ENCODE measurements at places on chromosomes 3 and 15.
A peak's percentile ranks its signal among the peaks of the same experiment; 100 is the strongest.

DNA sequence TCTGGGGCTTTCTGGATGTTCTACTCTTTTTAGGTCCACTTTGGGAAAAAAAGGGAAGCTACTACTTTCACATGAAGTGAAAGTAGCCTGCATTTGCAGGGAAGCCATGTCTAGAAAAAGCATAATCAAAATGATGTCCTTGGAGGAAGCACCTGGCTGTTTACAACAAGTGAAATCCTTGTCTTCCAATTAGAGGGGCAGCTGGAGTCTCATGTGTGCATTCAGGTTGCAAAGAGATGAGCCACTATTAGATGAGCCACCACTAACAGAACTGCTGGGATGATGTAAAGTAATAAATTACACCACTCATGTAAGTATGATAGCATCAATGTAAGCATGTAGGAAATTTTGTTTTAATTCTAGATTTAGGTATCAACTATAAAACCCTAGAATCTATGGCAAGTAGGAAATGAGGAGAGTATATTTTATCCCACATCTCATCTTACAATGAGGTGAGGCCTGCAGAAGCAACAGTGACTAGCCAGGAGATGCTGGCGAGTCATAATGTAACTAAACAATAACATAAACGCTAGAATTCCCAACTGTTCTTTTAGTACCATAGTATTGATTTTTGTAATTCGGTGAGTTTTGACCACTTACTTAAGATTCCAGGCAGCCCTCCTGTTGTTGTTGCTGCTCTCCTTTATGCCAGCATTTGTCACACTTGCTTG is 75.9 kb downstream of the TMEM108 start:
- DNase-seq, result no peak

GRCh38 chr15:91983729-91984340 is 130.3 kb downstream of the SLCO3A1 start:
- no peak for DNase-seq

- DNase-seq, result no peak
Observed at GRCh38 chr15:78418686-78419085, 19.3 kb upstream of the IREB2 start.

- no peak for DNase-seq
Observed at GRCh38 chr3:125470671-125471070, 49.3 kb downstream of the SNX4 start.

DNA sequence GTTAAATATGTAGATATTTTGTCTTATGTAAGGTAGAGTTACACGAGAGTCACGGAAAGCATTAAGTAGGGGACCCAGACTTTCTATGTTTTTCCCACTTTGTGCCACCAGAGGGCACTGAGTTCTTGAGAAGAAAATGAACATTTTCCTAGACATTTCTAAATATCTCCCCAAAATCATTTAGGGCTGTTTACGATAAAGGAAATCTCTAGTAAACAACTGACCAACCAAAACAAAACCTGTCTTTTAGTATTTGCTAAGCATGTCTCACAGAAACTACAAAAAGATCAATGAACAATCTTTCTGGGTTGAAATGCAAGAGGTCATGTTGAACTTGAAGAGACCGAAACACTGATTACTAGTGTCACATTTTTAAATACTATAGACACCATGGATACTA is 16.1 kb downstream of the POU1F1 start:
- peak; percentile 65 for DNase-seq

DNA sequence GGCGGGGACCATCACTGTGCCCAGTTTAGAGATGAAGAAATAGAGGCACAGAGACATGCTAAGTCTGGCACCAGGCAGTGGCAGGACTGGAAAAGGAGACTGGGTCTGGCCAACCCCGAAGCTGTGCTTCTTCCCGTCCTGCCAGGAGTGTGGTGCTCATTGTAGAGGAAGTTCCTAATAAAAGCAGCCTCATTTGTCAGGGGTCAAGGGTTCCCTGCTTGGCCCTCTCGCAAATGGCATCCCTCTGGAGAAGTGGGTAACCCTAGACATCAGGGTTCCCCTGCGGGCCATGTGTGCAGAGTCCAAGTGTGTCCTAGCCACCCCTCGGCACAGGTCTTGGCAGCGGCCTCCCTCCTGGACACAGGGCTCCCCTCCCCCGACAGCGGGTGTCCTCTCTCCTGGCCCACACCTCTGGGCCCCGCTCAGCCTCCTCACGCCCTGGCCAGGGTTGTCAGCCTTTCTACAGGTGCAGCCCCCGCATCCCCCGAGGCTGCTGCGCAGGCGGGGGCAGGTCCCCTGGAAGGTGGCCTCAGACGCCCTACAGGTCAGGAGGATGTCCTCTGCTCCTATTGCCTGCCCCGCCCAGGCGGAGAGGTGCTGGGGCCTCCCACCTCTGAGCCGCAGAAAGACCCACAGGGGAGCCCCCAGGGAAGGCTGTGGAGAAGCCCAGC is 61.8 kb upstream of the PRR20G start:
- no peak for DNase-seq

DNA sequence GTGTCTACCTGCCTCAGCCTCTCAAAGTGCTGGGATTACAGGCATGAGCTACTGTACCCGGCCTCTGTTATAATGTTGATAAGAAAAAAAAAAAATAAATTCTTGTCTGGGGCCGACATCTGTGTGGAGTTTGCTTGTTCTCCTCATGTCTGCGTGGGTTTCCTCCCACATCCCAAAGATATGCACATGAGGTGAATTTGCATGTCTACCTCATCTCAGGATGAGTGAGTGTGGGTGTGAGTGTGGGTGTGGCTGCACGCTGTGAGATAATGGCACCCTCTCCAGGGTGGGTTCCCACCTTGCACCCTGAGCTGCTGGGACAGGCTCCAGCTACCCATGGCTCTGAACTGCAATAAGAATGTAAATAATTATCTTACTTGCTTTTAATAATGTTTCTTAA is 25.9 kb upstream of the UACA start:
- DNase-seq, result peak; percentile 41

- peak; percentile 45 for DNase-seq
Observed at GRCh38 chr3:24686808-24687207, 192.2 kb upstream of the THRB start.

DNA sequence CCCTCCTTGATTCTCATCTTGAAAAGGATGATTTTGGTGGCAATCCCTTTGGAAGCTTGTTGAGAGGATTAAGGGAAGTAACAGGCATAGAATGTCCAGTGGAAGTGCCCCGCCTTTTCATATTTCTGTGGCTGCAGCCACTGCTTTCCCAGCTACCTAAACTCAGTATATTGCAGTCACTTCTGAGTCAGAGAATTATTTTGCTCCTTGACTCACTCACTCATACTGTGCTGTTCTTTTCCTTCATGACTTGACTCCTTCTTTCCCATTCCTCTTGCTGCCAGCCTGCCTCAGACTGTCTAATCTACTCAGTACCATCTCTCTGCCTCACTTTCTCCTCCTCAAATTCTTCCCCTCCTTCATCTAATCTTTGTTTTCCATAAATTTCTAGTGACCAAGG is 26.5 kb upstream of the POLR2M start:
- peak; percentile 75 for DNase-seq

DNA sequence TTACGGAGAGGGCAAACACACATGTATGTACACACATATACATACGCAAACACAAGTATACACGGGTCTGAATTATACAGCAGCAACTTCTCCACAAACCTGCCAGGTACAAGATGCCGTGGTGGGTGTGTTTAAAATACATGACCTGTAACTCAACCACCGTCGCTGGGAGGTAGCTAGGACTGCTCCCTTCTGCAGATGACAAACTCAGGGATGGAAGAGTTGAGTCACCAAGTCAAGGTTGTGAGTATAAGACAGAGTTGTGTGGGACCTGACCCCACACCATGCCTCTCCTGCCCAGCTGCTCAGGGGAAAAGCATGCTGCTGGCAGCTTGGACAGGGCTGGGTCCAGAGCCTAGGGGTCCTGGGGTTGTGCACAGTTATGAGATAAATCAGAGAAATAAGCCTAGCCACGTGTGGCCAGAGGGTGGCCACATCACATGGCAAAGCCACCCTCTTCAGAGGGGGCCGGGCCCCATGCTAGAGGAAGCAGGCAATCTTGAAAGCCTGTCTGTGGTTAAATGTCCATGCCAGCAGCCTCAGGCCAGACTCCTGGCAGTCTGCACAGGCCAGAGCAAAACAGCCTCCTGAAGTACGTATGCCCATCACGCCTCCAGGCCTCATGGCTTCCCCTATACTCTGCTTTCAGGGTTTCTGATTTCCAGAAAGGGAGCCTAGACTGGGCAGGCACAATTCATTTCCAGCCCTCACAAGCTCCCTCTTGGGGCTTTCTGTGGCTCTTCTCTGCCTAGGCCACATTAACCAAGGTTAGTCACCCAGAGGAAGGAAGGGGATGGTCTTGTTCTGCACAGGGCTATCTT is 107.7 kb upstream of the RPL32 start:
- peak; percentile 56 for DNase-seq

DNA sequence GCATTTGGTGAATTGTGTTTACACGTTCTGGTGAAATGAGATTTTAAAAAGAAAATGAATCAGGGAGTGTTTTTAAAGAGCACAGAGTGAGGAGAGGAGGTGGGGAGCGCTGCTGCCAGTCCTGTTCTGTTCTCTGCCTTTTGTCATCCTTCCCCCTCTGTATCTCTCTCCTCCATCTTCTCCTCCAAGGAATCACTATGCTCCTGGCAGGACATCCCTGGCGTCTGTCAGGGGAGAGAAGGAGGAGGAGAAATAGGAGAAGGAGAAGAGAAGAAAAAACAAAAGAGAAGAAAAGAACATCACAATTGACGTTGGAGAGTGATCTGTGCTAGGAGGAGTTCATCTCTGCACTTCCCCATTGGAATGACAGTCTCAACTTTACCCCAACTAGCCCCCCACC is 627.6 kb upstream of the TBL1XR1 start:
- no peak for DNase-seq

DNA sequence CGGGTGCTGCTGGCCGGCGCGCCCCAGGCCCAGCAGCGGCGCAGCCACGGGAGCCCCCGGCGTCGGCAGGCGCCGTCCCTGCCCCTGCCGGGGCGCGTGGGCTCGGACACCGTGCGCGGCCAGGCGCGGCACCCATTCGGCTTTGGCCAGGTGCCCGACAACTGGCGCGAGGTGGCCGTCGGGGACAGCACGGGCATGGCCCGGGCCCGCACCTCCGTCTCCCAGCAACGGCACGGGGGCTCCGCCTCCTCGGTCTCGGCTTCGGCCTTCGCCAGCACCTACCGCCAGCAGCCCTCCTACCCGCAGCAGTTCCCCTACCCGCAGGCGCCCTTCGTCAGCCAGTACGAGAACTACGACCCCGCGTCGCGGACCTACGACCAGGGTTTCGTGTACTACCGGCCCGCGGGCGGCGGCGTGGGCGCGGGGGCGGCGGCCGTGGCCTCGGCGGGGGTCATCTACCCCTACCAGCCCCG is 777 bp downstream of the LOXL1 start:
- DNase-seq, result peak; percentile 50

- no peak for DNase-seq
Observed at GRCh38 chr3:114671741-114672510, 378.1 kb downstream of the TIGIT start.

GRCh38 chr15:88908697-88909621 is 4.2 kb downstream of the MFGE8 start:
- DNase-seq, result no peak

GRCh38 chr3:69560116-69560515 is 174.2 kb upstream of the FRMD4B start:
- no peak for DNase-seq

- DNase-seq, result peak; percentile 49
Observed at GRCh38 chr3:45507820-45508317, 86.7 kb upstream of the LIMD1 start.

GRCh38 chr15:29822100-29822683 is at the start of gene TJP1:
Gene TJP1 (minus strand): TSS chr15:29822468. CDS start chr15:29822028, 440 bp downstream.
- peak; percentile 79 for DNase-seq

DNA sequence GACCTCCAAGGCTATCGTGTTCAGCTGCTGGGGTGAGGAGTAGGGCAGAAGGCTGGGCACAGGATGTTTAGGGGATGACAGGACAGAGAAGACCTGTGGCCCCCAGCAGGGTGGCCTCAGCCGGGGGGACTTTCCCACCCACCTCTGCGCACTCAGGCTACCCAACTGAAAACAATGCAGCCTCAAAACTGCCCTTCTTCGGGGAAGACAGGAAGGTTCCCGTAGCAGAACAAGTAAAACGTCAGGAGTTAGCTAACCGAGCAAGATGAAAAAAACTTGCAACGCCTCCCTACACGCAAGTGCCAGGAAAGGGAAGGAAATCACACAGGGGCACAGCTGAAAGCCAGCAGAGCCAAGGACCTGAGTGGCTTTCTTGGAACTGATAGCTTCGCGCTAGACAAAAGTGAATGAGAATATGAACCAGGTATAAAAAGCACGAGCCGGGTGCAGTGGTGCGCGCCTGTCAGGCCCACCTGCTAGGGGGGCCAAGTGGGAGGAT is 38.4 kb upstream of the FURIN start:
- DNase-seq, result no peak

DNA sequence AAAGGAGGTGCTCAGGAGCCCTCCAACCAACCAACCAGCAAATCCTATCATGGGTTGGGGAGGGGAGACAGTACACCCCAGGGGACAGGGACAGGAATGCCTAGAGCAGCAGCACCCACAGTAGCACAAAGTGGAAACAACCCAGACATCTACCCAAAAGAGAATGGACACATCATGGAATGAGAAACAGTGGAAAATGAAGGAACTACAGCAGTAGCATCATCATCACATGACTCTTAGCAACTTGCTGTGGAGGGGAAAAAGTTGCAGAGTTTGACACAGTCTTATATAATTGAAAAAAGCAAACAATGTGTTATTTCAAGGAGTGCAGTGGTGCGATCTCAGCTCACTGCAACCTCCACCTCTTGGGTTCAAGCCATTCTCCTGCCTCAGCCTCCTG is 11.0 kb downstream of the C3orf22 start:
- DNase-seq, result no peak

DNA sequence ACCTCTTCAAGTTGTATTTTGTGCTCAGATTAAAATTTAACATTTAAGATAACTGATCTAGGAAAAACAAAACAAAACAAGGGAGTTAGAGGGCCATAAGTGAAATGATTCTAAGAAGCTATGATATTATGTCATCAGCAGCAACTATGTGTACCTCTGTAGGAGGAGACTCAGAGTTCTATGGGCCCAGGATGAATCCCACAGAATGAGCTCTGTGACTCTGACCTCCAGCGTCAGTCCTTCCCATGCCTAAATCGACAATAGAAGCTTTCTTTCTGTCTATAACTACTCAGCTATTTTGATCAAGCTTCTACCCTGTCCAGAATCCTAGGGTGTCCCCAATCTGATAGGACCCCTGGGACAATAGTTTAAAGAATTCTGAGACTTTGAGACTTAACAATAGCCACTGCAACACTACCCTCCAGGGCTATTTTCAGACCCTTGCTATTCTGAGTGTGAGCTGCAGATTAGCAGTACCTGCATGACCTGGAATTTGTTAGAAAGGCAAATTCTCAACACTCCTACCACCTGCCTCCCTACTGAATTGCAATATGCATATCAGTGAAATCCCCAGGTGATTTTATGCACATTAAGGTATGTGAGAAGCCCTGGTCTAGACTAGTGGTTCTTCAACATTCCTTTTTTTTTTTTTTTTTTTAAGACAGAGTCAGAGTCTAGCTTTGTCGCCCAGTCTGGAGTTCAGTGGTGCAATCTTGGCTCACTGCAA is 66.7 kb downstream of the ARHGAP31 start:
- DNase-seq, result no peak

DNA sequence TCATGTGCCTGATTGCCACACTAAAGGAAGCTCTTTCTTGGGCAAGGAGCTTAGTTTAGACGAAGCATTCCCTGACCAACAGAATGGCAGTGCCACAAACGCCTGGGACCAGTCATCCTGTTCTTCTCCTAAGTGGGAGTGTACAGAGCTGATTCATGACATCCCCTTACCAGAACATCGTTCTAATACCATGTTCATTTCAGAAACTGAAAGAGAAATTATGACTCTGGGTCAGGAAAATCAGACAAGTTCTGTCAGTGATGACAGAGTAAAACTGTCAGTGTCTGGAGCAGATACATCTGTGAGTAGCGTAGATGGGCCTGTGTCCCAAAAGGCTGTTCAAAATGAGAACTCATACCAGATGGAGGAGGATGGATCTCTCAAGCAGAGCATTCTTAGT is 18.4 kb downstream of the SENP5 start:
- no peak for DNase-seq

All from EL (cell line).